Lower lobe of right lung (tissue), 2 donors: ENCODE measurements at places on chromosomes 4 and X. TPM values are rescaled to one million over a fixed set of nuclear protein-coding genes. Genes with fewer than 3 reads are reported as not detected.

The SRPK3 gene
- not detected for total RNA-seq

The POF1B gene
- 2.5 TPM for total RNA-seq

The CFAP47 gene
- total RNA-seq, result 4.1 TPM

The SLC6A14 gene
- 45.4 TPM for total RNA-seq

The MGST2 gene
- 79.3 TPM for total RNA-seq

The OPHN1 gene
- total RNA-seq, result 10.7 TPM

The ARL13A gene
- total RNA-seq, result not detected

The SFRP2 gene
- total RNA-seq, result 39.5 TPM

The WAS gene
- total RNA-seq, result 40.3 TPM

The HSFX4 gene
- total RNA-seq, result not detected

The NAA11 gene
- not detected for total RNA-seq

The OCIAD2 gene
- total RNA-seq, result 29.2 TPM

The KANTR gene
- 14.8 TPM for total RNA-seq

The USP38 gene
- 25.6 TPM for total RNA-seq

The ENPEP gene
- total RNA-seq, result 8.2 TPM

The NDST4 gene
- not detected for total RNA-seq

The PNMA3 gene
- 0.41 TPM for total RNA-seq

The SYN1 gene
- total RNA-seq, result 0.44 TPM

The SPIN2A gene
- total RNA-seq, result 0.74 TPM

The PF4V1 gene
- not detected for total RNA-seq

The RASGEF1B gene
- 63.0 TPM for total RNA-seq

The TMEM144 gene
- total RNA-seq, result 13.1 TPM

The AVPR2 gene
- 1.9 TPM for total RNA-seq

The TET2 gene
- 37.3 TPM for total RNA-seq

The GRPR gene
- total RNA-seq, result 0.27 TPM

The TEX11 gene
- total RNA-seq, result not detected

The ITIH6 gene
- total RNA-seq, result not detected

The SHROOM4 gene
- total RNA-seq, result 33.2 TPM

The WDR1 gene
- 233 TPM for total RNA-seq

The FRMPD3 gene
- 0.24 TPM for total RNA-seq

The TENT5D gene
- not detected for total RNA-seq

The GCNA gene
- 2.1 TPM for total RNA-seq

The CYP2U1 gene
- total RNA-seq, result 11.0 TPM

The CPE gene
- total RNA-seq, result 36.9 TPM

The DGKK gene
- 0.21 TPM for total RNA-seq

The MAGEA1 gene
- total RNA-seq, result not detected

The FREM3 gene
- 0.38 TPM for total RNA-seq

The EDA gene
- 5.5 TPM for total RNA-seq

The RNF212 gene
- total RNA-seq, result 6.8 TPM

The RBM47 gene
- 108 TPM for total RNA-seq

The FRG2 gene
- not detected for total RNA-seq

The GLOD5 gene
- 0.95 TPM for total RNA-seq

The NHS gene
- 2.7 TPM for total RNA-seq

The CT45A10 gene
- total RNA-seq, result not detected

The TRPC3 gene
- total RNA-seq, result 1.7 TPM

The LARP7 gene
- total RNA-seq, result 38.0 TPM

The FRMD7 gene
- total RNA-seq, result not detected

The JCHAIN gene
- 191 TPM for total RNA-seq

The SPANXB1 gene
- not detected for total RNA-seq

The SOX3 gene
- total RNA-seq, result not detected

The CFI gene
- 54.8 TPM for total RNA-seq

The ATP10D gene
- 25.2 TPM for total RNA-seq

The AKAP4 gene
- not detected for total RNA-seq

The ASB5 gene
- total RNA-seq, result not detected

The RIPPLY1 gene
- total RNA-seq, result not detected

The GAGE12H gene
- not detected for total RNA-seq

The GPAT3 gene
- 5.9 TPM for total RNA-seq

The EMCN gene
- 53.3 TPM for total RNA-seq
